ENCODE measurements at places on chromosomes 2 and 18.

- peak; percentile 25 for DNase-seq
Measured at GRCh38 chr2:136116813-136117390, 1.0 kb downstream of the CXCR4 start.

GRCh38 chr2:144328938-144329337 lies 191.0 kb downstream of the ZEB2 start:
- DNase-seq = no peak

- DNase-seq = no peak
Measured at GRCh38 chr18:46398005-46398404, 259.0 kb downstream of the LOXHD1 start.

DNA sequence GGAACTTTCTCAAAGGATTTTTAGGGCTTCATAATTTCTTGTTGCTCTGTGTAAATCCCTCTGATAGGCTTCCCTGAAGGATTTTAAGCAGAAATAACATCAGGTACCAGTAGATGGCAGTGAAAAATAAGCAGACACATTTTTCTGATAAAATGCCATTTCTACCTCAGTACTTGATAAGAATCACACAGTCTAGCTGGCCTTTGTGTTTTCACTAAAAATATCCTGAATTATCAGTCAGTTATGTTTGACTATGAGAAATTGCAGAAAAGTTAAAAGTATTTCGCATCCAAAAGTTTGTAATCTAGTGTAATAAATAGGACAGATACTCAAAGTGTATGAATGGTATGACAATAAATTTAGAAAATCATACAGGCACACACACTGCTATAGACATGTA lies 68.7 kb downstream of the DNAJC10 start:
- no peak for DNase-seq

DNA sequence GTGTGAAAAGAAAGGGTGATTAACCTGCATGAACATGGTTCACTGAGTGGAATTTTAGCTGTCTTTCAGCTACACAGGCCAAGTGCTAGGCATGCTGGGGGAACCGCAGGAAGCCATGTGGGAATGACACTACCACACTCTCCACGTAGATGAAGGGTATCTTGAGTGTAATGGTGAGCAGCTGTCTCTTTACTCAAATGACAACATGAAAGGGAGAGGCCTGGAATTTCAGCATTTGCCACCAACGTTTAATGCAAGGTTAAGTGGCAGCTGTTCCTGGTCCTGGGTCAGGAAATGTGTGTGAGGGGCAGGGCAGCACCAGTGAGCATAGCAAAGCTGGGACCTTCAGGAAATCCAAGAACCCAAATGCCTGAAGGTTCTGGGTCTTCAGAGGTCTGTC lies 588.4 kb downstream of the SLC4A3 start:
- DNase-seq = no peak

- no peak for DNase-seq
Measured at GRCh38 chr18:13633700-13634099, 92.7 kb downstream of the FAM210A start.

GRCh38 chr2:115910270-115910669 lies 1467.8 kb downstream of the DPP10 start:
- no peak for DNase-seq

GRCh38 chr2:42345986-42346385 lies 15.0 kb downstream of the COX7A2L start:
- DNase-seq = no peak

- DNase-seq = no peak
Measured at GRCh38 chr18:74869904-74870863, 272.5 kb downstream of the ZNF407 start.

Measured in activated T-cell treated with anti-CD3 and anti-CD28 coated beads for 24 hours (primary cell).